Dermis blood vessel endothelial cell (primary cell): ENCODE measurements at places on chromosomes 13 and 19.

DNA sequence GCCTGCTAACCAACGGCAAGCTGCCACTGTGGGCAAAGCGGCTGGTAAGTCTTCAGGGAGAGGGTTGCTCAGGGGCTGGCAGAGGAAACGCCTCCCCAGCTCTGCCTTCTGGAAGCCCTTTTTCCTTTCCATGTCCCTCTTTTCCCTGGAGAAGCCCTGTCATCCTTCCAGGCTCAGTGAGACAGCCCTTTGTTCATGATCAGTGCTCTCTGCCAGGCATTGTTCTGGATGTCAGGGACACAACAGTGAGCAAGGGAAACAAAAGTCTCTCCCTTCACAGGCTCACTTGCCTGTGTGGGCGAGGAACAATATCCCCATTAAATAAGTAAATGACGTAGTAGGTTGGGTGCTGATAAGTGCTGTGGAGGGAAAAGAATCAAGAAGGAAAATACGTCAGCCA is 13.9 kb upstream of the OVOL3 start:
- peak; percentile 44 for DNase-seq

- DNase-seq, result no peak
Observed at GRCh38 chr19:19294914-19295313, 21.8 kb upstream of the TM6SF2 start.

DNA sequence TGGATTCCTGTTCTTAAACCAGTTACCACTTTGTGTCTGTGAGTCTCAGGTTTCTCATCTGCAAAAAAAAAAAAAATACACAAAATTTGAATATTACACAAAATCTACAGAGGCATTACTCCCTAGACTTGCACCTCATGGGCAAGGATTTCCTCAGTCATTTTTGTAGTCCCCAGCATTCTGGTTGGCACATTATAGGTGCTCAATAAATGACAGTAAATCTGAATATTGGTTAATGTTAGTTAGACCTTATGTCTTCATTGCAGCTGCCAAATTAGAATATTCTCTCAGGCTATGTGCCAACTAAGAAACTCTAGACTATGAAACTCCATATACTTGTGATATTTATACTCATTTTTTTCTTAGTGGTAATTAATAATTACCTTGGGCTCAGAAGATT is 2.2 kb downstream of the ZNF507 start:
- DNase-seq, result no peak

DNA sequence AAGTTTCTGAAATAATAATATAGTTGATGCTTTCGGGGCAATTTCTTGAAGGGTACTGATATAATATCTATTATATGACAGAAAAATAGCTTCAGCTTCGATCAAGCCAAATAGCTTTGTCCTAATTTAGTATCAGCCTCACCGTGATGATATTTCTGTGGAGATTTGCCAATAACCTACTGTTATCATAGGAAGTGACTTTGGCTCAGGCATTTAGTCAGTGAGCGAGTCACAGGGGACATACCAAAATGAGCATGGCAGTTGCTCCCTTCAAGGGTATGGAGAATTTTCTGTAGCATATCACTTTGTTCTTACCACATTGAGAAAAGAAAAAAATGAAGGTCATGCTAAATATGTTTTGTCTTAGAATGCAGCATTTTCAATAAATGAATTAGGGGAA is 767.6 kb upstream of the SLITRK1 start:
- DNase-seq, result no peak

DNA sequence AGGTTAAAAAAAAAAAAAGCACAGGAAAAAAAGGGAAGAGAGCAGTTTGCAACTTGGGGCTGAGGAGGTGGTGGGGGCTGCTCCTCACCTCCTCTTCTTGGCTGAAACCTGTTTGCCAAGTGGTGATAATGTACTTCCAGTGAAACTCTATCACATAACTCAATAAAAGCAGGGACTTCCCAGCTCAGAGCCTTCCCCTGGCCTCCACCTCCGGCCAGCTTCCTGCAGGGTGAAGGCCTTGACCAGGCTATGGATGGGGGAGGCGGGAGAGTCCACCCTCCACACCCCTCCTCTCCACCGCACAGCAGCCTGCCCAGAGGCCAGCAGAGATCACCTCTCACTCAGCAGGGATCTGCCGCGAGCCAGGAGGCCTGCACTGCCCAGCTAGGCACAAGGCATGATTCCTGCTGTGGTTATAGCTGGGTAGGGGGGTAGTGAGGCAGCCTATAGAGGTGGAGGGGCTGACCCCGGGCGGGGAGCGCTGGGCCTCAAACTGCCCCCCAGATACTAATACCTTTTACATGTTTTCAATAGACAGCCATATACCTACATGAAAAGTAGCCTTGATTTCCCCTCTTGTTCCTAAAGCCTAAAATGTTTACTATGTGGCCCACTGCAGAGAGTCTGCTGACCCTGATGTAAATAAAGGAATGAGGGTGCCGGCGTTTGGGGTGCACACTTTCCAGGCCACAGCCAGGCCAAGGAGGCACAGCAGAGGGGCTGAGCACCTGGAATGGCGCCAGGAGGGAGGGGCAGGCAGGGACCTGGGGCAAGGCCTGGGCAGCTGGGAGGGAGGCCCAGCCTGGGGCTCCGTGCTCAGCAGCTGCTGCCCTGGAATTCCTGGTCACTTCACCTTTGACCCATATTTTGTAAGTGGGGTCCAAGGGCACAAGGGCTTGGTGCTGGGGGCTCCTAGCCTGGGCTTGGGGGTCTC is 10.3 kb downstream of the ZNF787 start:
- peak; percentile 72 for DNase-seq

DNA sequence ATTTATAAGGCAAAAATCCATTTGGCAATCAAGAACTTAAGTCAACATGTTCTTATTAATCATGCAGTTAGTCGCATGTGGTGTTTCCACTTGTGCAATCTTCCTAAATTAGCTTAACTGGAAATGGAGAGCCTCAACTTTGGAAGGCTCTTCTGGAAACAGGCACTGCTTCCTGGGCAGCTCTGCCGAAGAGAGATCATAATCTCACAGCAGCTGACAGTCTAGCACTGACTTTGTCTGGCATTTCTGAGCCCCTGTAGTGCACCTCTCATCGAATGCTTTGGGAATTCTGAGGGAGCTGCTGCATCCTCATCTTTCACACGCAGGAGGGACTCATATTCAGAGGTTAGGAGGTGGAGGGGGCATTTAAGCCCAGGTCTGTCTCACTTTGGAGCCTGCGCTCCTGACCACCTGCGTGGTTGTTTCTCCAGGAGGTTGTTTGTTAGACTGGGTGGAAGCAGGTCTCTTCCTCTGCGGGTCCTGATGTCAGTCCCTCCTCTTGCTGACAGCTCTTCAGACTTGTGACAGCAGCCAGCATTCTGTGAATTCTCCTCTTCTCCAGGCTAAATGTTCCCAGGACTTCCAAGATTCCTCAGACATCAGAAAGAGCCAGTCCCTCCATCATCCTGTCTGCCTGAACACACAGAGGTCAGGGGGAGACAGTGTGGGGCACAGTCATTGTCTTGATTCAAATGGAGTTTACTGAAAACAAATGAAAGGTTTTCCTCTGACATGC is 100.4 kb upstream of the GJB6 start:
- DNase-seq, result no peak

GRCh38 chr19:47020992-47021496 is 1.4 kb downstream of the NPAS1 start:
- no peak for DNase-seq

DNA sequence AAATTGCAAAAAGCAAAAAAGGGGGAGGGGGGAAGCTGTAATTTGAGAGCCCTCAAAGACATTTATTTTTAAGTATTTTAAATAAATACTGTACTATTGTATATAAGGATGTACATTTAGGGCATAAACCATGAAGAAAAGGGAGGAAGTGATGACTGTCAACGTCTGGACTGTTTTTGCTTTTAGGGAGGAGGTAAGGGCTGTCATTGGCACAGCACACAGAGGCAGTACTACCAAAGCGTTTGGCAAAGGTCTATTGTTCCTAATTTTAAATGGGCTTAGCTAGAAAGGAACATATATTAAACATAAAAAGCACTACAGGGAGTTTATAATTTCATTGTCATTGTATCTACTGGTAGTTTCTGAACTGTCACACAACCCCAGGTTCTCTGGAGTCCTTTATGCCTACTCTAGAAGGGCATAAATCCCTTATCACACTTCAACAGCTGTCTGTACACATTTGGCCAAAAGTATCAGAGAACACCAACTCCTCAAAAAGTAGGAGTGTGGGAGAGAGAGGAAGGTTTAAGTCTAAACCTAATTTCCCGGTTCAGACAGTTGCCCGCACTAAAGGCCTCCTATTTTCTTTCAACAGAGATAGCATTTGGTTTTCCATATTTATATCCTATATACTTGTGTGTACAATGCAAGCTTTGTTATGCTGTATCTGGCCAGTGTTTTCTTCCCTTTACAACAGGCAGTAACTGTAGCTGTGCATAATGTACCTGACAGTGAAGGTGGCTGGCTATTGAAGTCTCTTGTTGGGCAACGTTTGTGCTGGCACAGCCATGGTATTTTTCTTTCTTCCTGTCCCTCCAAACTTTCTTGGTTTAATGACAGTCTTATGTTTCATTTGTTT is 406.2 kb downstream of the KLF5 start:
- DNase-seq, result no peak

DNA sequence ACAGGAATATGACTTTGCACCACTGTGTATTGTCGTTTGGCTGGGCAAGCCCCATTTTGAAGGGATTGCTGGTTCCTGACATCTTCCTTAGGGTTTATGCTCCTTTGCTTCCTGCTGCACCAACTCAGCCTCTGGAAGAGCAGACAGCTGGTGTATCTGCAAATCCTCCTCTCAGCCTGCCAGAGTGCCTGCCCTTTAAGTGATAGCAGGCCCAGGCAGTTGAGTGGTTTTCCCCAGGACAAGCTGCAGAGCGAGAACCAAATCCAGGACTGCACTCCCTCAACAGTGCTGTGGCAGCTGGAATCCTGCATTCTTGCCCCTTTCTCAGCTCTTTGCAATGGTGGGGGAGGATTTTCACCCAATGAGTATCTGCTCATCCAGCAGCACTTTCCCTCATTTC is 85.5 kb downstream of the ZNF429 start:
- DNase-seq, result no peak

- no peak for DNase-seq
Observed at GRCh38 chr19:2081873-2082810, 14.0 kb downstream of the MOB3A start.

DNA sequence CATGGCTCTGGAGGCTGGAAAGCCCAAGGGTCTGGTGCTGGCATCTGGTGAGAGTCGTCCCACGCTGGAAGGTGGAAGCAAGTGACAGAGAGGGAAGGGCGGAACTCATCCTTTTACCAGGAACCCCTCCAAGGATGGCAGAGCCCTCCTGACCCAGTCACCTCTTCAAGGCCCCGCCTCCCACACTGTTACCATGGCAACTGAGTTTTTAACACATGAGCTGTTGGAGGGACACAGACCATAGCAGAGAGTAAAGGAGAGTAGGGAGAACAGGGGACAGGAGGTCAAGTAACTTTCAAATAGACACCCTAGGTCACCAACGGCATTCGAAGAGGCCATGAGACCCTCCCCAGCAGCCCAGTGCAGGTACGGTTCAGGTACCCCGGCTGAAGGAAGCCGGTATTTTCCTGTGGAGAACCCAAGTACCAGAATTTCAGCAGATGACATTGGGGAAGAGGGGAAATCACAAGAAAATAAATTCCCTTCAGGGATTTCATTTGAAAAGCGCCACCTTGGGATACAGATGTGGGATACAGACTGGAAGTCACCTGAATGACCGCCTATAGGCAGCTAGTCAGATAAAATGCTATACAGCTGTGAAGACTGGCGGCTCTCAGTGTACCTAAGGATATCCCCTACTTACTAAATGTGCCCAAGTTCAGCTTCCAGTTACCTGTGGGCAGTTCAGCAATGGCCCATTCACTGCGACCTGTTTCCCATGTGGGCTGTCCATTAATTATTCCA is 8.0 kb downstream of the IL17D start:
- no peak for DNase-seq

DNA sequence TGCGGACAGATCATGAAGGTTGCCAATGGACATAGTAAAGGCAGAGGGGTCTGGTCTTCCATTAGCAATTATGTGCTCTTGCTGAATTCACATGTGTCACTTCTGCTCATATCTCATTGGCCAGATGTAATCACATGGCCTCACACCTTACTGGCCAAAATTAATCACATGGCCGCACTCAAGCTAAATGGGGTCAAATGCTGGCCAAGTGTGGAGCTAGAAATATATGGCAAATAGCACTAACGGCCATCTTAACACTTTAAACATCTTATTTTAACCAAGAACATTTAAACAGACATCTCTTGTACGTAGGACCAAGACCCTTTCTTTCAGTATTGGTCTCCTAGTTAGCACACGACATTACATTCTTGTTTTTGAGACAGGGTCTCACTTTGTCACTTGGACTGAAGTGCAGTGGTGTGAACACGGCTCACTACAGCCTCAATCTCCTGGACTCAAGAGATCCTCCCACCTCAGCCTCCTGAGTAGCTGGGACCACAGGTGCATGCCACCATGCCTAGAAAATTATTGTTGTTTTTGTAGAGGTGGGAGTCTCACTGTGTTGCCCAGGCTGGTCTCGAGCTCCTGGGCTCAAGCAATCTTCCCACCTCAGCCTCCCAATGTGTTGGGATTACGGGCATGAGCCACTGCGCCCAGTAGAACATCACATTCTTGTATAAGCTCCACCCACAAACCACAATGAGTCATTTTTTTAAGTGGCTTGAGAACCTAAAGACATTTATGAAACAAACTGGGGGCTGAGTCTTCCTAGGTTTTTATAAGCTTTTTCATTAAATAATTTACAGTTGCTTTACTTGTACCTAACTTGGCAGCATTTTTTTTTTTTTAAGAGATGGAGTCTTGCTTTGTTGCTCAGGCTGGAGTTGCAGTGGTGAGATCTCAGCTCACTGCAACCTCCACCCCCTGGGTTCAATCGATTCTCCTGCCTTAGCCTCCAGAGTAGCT is 2.9 kb upstream of the PTOV1 start:
- DNase-seq, result peak; percentile 47

DNA sequence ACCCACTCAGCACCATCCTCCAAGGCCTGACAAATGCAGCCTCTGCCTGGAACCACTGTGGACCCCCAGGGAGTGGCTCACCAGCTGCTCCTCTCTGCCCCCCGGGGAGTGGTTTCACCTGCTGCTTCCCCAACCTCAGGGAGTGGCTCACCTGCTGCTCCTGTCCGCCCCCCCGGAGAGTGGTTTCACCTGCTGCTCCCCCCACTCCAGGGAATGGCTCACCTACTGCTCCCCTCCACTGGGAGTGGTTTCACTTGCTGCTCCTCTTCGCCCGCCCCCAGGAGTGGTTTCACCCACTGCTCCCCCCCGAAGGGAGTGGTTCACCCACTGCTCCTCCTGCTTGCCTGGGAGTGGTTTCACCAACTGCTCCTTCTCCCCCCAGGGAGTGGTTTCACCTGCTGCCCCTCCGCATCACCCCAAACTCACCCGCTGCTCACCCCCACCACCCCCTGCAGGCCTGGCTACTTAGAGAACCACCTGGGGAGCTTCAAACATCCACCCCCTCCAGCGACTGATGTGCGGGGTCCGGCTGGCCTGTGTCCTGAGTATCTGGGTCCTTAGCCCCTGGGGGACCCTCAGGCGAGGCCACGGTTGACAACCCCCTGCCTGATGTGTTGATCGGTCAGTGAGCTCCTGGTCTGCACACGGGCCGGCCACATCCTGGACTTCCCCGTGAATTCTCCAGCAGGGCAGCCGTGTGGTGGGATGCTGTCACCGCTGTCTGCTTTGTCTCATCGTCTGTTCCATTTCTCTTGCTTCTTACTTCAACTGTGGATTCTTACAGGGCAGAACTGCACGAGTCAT is 14.6 kb upstream of the TMEM255B start:
- no peak for DNase-seq

GRCh38 chr19:15479391-15480345 is at the start of gene PGLYRP2:
PGLYRP2 (minus strand) TSS chr19:15479501; CDS start chr19:15479371, 130 bp downstream.
- DNase-seq, result peak; percentile 19

- DNase-seq, result no peak
Observed at GRCh38 chr19:2827840-2828489, 8.3 kb downstream of the ZNF554 start.

GRCh38 chr19:33780746-33781145 is 15.9 kb upstream of the KCTD15 start:
- DNase-seq, result no peak
